HFF-Myc (cell line): ENCODE measurements at places on chromosomes 16 and 17.

DNA sequence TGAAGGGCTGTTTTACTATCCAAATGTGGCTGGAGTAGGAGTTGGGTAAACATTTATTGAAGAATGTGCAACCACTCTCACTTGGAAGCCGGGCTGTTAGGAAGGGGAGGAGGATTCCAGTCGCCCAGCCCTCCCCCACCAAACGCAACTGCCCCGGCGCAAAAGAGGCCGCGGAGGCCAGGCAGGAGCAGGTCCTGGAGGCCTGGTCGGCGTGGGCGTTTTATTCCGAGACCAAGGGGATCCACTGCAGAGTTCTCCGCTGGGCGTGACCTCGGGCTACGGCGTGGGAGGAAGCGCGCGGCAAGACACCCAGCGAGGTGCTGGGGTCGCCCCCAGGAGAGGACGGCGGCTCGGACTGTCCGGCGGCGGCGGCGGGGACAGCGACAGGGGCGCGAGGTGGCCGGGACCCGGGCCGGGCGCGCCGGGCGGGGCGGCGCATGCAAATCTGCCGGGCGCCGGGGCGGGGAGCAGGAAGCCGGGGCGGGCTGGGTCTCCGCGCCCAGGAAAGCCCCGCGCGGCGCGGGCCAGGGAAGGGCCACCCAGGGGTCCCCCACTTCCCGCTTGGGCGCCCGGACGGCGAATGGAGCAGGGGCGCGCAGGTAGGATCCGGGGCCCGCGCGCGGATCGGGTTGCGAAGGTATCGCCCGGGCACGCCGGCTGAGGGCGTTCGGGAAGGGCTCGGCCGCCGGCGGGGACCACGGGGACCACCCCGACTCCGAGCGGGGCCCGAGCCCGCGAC lies at the start of gene IL4R:
Gene IL4R, plus strand, starts transcription at position 553 of the 739 bp plus-strand sequence. CDS start 26,230 bp downstream, outside the sequence.
- peak; percentile 17 for DNase-seq

- no peak for DNase-seq
Observed at GRCh38 chr16:71201556-71201955, 29.0 kb downstream of the HYDIN start.

DNA sequence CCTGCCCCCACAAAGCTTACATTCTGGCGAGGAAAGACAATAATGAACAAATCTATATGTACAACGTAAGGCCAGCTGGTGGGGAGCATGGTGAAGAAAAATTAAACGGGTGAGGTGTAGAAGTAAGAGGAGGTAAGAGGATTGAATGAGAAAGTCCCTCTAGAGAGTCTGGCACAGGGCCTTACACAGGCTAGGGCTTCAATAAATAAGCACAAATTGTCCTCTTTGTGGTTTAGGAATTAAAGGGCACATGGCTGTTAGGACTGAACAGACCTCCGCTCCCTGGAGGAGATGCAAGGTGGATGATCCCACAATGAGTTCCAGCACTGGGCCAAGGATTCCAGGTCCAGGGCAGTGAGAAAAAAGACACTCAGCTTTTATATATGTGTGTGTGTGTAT lies 43.1 kb upstream of the HAPSTR1 start:
- DNase-seq: no peak

DNA sequence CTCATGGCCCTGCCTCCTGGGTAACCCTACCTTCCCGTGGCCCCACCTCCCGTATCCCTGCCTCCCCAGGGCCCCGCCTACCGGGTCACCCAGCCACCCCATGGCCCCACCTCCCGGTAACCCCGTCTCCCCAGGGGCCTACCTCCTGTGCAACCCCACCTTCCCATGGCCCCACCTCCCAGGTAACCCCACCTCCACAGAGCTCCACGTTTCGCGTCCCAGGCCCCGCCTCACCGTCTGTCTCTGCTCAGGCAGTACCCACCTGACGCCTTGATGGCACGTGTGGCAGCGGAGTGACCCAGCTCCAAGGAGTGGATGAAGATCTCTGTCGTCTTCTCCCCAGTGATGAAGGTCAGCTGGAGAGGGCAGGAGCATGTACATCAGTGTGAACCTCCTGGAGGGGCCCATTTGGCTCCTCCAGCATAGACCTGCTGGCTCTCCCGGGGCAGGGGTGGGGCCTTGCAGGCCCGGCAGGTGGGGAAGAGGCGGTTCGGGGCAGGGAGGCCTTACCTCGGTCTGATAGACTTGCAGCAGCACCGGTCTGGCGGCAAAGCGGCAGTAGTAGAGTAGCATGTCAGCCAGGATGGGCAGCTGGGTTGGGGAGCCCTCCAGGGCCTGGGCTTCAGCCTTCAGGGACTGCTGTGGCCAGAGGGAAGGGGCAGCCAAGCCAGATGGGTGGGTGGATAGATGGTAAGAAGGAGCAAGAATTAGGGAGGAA lies 18.7 kb upstream of the PIK3R6 start:
- DNase-seq: no peak

GRCh38 chr16:2841606-2842339 lies 11.7 kb downstream of the ZG16B start:
- no peak for DNase-seq

GRCh38 chr16:10126686-10127085 lies 55.5 kb downstream of the GRIN2A start:
- DNase-seq: no peak

- DNase-seq: no peak
Observed at GRCh38 chr16:65733721-65734120, 611.9 kb upstream of the CDH11 start.

- DNase-seq: no peak
Observed at GRCh38 chr17:9987779-9988585, 82.9 kb upstream of the RCVRN start.

DNA sequence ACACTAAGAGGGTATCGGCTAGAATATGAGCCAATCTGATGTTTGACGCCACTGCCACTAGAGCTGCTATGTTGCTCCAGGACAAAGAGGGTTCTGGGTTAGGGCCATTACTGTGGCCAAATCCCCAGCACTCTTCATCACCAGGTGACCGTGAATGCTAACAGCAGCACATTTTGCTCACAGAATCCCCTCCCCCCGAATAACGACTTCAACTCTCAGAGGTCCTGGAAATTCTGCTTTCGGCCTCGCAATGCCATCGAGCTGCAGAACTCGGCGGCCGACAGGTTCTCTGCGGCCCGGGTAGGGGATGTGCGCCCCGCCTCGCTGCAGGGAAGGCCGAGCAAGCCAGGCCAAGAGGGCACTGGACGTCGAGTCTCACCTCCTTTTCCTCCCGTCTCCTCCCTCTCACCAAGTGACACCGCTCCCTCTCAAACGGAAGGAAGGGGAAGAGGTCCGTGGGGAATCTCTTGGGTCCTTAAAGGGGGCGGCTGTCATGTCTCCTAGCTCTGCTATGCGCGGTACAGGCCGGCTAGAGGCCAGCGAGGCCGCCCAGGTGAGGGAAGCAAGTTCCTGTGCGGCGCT lies 31.9 kb downstream of the CDK5R1 start:
- DNase-seq: no peak

DNA sequence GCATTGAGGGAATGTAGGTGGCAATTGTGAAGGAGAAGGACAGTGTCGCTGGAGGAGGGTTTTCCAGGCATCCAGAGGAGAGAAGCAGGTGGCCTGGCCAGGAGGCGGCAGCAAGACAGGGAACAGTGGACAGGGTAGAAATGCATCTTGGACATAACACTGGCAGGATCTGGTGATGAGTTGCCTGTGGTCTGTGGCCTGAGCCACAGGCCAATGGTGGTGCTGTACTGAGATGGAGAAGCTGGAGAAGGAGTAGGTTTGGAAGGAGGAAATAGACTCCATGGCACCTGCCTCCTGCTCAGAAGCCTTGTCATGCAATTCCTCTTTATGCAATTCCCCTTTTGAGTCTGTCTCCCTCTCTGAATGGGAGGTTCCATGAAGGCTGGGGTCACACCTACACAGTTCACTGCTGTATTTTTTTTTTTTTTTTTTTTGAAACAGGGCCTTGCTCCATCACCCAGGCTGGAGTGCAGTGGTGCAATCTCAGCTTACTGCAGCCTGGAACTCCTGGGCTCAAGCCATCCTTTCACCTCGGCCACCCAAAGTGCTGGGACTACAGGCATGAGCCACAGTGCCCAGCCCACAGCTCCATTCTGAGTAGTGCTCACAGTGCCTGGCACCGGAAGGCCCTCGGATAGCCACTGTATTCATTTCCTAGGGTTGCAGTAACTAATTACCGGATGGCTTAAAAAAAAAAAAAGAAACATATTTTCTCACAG lies 13.5 kb upstream of the CACNG4 start:
- DNase-seq: no peak

DNA sequence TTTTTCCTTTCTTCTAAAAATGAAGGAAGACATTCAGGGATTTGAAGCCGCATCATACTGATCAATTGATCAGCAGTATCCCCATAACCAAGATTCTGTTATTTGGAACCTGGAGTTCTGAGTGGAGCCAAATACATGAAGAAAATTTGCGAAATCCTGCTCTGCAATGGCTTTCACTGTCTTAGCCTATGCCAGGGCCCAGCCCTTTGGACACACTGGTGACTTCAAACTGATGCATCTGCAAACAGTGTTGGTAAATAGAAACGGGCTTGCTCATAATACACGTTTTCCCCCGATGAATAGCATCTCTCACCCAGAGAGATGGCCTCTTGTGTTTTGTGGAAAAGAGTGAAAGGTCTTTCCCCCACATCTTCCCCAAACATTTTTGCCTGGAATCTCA lies 87.6 kb upstream of the TOX3 start:
- no peak for DNase-seq

- no peak for DNase-seq
Observed at GRCh38 chr16:88960516-88960915, 16.5 kb downstream of the CBFA2T3 start.

DNA sequence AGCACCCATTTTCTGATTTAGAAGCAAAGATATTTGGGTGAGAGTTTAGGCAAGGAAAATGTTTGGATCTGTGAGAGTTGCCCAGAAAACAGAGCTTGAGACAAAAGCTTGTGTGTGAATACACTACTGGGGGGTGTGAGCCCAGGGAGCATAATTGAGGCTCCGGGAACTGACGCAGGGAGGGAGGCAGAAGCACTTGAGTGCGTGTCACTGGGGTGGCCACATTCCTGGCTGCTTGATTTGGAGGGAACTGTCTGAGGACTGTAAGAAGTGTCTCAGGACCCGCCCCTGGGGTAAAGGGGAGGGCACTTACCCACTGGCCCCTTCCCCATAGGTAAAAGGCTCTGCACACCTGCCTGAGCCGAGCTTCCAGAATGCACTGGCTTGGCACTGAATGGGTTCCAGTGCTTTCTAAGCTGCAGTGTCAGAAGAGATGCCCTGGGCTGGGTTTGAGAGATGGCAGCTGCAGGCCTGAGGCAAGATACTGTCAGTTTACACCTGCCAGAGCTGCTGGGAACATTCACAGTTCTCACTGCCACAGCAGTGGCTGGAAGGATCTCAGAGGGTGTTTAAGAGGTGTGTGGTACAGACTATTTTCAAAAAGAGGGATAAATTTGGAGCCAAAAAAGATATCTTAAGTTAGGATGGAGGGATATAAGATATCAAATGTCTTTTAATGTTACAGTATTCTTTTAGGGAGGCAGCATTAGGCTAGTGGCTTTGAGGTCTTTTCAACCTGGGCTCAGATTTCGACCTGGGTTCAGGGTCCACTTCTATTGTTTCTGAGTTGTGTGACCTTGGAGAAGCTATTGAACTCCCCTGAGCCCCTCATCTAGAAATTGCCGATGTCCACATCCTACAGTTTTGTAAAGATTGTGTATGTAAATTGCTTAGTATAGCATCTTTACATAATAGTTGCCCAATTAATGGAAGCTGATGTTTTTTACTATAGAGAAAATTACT lies 6.9 kb upstream of the TEX2 start:
- DNase-seq: no peak

DNA sequence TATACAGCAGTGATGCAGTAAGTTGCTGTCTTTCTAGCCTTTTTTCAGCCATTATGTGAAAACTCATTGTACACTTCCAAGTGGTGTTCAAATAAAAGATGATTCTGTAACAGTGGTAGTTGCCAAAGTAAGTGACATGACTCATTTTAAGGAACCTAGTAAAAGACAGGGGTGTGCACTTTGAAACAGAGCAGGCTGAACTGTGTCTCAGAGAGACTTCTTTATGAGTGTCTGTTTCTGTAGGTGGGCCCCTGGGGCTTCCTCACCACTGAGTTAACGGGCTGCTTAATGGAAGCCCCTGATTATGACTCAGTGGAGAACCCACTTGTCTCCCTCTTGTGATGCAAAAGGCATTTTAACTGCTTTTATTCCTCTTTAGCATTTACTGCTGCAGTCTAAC lies 147.3 kb downstream of the PCTP start:
- no peak for DNase-seq

- DNase-seq: peak; percentile 14
Observed at GRCh38 chr17:75326226-75326848, 37.1 kb upstream of the SLC25A19 start.

DNA sequence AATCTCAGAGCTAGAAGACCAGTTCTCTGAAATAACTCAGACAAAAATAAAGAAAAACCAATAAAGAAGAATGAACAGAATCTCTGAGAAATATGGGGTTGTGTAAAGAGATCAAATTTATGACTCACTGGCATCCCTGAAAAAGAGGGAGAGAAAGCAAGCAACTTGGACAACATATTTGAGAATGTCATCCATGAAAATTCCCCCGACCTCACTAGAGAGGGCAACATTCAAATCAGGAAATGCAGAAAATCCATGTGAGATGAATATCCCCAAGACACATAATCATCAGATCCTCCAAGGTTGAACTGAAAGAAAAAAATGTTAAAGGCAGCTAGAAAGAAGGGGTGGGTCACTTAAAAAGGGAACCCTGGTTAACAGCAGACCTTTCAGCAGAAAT lies 32.1 kb downstream of the TANC2 start:
- no peak for DNase-seq

DNA sequence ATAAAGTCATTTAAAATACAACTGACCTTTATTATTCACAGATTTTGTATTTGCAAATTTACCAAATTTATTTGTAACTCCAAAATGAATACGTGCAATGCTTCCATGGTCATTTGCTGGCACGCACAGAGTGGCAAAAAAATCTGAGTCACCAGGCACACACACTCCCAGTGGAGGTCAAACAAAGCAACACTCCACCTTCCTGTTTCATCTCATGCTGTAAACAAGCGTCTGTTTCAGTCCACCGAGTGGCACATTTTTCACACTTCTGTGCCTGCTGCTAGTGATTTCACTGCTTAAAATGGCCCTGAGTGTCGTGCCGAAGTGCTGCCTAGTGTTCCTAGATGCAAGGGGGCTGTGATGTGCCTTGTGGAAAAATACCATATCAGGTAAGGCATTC lies 17.8 kb upstream of the ITGAE start:
- DNase-seq: no peak

GRCh38 chr16:10076037-10076436 lies 106.2 kb downstream of the GRIN2A start:
- no peak for DNase-seq

- DNase-seq: no peak
Observed at GRCh38 chr17:30969989-30970830, 629 bp upstream of the RNF135 start.

GRCh38 chr16:17334096-17334495 lies 136.7 kb downstream of the XYLT1 start:
- DNase-seq: no peak

DNA sequence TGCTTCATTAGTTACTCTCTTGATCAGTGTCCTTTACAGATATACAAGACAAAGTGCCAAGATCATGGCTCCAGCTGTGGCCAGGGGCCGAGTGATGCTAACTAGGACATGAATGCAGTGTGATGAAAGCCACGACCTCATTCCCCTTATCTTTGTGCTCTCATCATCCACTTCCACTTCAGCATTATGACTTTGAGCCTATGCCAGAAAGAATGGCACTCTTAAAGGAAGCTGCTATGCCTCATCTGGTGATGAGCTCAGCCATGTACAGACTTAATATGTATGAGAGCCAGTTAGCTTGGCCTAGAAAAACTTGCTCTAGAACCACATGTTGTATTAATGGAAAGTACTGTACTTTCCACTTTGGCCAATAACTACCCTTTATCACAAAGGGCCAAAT lies 179.1 kb downstream of the TOX3 start:
- DNase-seq: no peak
